ENCODE measurements at places on chromosomes 1 and 21.

- no peak for DNase-seq
Measured at GRCh38 chr1:1627829-1628753, 3.9 kb upstream of the MMP23B start.

GRCh38 chr1:12496154-12496961 is 121.7 kb downstream of the DHRS3 start:
- DNase-seq: no peak

DNA sequence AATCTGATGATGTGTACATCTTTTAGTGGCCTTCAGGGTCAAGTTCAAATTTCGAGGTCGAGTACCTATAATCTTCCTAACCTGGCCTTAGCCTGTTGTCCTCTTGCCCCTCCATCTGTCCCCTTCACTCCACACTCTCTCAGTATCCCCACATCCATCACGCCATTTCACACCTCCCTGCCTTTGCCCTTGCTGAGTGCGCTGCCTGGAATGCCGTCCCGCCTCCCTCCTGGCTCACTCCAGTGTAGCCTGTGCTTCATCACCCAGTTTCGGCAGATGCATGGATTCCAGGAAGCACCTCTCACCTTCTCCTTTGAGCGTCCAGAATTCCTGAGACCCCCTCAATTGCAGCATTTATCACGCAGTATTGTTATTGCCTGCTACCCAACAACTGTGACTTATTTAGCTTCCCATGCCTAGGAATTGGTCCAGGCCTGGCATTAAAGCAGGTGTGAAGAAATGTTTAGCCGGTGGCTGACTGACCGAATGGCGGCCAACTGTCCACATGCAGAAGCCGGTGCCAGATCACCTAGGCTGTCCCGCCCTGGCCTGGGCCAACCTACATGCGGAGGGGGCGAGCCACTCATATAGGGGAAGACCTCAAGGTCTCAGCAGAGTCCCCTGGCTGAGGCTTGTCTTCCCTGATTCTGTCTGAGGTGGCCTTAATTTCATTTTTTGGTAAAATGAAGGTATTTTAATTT is 34.5 kb downstream of the MYOM3 start:
- no peak for DNase-seq

DNA sequence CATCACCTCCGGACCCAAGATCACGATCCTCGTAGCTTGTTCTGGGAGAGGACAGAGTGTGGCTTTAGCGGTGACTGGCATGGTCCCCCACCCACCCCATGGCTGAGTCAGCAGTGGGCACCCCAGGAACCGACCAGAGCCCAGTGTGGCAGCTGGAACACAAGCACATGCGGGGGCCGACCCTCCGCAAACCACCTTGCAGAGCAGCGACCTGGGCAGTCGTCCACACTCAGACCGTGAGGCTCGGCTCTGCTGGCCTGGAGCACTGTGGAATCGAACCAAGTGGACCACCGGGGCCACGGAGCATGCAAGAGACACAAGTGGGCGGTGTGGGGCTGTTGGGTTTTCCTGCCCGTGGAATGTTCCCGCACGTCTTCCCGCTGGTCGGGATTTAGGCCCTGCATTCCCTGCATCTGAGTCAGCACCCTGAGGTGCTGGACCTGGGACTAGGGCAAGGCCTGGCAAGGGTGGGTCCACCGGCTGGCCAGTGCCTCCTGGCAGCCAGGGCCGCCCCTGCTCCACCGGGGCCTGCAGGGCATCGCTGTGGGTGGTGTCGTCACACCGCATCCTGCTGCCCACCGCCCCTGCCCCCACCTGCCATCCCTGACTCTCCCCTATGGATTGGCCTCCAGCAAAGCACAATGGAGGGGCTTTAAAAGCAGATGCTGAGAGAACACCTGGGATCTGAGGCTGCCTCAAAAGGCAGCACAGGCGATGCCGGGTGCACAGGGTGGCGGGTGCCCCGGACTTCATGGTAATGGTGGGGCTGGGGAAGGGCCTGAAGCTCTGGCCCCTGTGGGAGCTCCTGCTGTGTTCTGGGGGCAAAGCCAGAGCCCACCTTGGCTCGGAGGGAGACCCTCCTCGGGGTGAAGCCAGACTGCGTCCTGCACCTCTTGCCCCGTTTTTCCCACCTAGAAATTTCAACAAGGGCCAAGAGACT is 18.5 kb downstream of the MORN1 start:
- DNase-seq: no peak

- no peak for DNase-seq
Measured at GRCh38 chr1:35173491-35173890, 19.5 kb downstream of the SFPQ start.

GRCh38 chr21:26887251-26887650 is 42.0 kb upstream of the ADAMTS1 start:
- DNase-seq: no peak

DNA sequence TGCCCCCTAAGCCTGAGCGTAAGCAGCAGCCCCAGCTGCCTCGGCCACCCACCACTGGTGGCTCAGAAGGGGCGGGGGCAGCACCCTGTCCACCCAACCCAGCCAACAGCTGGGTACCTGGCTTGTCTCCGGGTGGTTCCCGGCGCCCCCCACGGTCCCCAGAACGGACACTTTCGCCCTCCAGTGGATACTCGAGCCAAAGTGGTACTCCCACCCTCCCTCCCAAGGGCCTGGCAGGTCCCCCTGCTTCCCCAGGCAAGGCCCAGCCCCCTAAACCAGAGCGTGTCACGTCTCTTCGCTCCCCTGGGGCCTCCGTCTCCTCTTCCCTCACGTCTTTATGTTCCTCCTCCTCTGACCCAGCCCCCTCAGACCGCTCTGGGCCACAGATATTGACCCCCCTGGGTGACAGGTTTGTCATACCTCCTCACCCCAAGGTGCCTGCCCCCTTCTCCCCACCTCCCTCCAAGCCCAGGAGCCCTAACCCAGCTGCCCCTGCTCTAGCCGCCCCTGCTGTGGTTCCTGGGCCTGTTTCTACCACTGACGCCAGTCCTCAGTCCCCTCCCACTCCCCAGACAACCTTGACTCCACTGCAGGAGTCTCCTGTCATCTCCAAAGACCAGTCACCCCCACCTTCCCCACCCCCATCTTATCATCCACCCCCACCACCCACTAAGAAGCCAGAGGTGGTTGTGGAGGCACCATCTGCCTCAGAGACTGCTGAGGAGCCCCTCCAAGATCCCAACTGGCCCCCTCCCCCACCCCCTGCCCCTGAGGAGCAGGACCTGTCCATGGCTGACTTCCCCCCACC is 46.2 kb downstream of the YARS1 start:
- DNase-seq: no peak

- DNase-seq: no peak
Measured at GRCh38 chr21:14890141-14890540, 174.7 kb downstream of the NRIP1 start.

DNA sequence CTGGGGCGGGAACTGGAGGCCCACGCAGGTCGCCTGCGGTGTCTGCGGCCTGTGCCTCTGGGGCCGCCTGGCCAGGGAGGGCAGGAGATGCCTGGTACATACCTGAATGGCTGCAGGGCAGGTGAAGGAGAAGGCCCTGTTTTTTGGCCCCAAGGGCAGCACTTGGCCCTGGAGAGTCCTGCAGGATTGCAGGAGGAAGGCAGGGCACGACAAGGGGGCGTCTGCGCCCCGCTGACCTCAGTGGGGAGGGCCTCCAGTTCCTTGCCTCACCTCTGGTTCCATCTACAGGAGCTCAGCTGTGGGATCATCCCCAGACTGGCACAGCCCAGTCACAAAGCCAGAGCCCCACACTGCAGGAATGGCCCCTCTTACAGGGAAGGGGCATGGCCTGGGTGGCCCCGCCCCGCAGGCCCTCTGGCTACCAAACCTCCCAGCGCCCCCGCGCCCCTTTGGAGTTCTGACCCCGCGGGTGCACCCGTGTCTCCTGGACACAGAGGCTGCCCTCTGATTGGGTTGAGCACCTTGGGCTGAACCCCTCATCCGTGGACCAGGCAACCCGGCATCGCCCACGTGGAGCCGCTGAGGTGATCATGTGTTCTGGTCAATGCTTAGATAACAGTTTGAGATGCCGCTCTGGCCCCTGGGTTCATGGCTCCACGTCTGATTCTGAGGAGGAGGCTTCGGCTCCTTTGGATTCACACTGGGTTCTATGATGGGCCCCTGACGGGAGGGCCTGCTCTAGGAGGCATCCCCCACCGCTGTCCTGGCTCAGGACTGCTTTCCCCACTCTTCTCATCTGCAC is 1.3 kb upstream of the PEX10 start:
- no peak for DNase-seq

DNA sequence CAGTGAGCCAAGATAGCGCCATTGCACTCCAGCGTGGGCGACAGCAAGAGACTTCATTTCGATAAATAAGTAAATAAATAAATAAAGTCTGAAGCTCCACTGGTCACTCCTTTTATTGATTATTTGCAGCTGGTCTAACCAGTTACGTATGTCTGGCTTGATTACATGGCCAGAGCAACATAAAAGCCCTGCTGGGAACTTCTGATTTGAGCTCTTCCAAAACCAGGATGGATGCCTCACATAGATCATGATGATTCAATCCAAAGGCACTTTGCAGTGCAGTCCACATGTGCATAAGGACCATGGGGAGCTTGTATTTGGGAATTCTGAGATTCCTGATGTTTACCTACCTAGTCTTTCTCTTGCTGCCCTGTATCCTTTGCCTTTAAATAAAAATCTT is 24.0 kb downstream of the NSUN4 start:
- DNase-seq: no peak

DNA sequence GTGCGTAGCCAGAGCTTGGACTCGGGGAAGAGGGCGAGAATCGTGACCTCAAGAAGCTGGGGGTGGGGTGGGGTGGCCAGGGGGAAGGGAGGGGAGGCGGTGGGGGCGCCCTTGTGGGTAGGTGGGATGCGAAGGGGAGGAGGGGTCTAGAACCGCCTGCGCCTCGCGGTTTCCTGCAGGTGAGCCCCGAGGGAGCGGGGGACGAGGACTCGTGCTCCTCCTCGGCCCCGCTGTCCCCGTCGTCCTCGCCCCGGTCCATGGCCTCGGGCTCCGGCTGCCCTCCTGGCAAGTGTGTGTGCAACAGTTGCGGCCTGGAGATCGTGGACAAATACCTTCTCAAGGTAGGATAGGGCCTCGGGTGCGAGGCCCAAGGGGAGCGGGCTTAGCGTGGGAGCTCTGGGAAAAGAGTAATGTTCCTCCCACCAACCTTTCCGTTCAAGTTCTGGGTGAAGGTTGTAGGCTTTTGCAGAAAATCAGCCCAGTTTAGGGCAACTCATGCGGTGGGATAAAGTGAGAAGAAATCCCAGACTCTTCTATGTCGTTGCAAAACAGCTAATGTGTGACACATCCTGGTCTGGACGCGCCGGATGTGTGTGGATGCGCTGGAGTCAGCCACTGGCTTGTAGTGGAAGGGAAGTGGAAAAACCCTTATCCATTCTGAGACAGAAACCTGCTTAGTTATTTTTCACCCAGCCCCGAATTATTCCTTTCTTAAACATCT is 2.9 kb downstream of the LHX8 start:
- DNase-seq: no peak

DNA sequence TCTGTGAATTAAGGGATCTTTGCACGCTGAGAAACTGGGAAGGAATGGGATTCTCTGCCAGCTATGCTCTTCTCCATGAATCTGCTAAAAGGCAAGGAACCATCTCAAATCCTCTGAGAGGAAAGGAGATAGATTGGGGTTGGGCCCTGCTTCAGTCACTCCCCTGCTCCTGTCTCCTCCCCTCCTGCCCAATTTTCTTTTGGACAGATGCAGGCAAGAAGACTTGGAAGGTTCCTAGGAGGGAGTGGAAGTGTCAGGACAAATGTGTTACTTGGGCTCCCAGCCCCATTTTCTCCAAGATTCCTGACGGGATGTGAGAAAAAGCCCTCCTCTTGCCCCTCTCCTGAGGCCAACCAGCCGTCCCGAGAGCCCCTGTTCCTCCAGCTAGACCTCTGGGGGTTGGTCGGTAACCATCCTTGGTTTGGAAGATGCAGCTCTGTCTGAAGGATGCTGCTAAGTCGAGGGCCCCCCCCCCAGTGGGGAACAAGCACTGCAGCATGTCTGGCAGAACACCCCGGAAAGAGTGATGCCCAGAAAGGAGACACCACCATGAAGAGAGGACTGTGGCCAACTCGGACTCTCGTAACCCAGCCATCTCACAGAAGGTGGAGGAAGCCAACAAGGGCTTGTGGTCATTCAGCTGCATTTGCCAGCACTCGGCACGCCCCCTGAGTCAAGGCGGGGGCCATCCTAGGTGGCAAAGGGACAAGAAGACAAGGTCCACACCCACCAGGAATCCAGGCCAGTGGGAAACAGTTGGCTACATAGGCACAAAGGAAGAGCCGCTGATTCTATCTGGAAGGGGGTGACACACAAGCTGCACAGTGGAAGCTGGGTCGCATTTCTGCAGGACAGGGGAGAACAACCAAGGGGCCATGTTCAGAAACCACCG is 43.7 kb downstream of the CDK18 start:
- no peak for DNase-seq

DNA sequence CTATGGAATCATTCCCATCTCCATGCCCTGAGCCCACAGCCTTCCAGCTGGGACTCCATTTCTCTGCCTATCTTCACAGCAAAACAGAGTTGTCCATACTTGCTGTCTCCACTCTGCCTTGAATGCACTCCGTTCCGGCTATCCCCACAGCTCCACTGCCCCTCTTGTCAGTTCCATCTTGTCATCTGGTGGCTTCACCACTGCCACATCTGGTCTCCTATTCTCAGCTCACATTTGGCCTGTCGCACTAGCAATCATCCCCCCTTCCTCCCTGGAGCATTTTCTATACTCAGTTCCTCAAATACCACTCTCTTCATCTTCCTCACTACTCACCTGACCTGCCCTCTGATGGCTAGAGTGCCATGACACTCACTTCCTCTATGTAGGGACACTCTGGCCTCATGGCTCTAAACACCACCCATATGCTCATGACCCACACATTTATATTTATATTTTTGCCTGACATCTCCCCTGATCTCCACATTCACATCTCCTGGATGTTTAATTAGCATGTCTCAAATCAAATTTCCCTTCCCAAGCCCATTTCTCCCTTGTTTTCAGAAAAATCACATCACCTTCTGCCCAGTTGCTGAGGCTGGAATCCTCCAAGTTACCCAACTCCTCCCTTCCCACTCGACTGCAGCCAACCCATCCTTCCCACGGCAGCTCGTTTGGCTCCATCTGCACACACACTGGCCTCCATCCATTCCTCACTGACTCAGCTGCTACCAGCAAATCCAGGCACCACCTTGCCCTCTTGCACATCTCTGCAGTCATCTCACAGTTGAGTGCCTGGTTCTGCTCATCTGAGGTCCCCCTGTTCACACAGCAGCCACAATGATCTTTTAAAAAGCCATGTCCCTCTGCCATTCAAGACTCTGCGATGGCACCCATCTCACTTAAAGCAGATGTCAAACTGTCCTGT is 6.1 kb downstream of the ZNF692 start:
- no peak for DNase-seq
